Esophagus squamous epithelium (tissue), 5 donors: ENCODE measurements at places on chromosomes 11 and 22. TPM values are rescaled to one million over a fixed set of nuclear protein-coding genes. Genes with fewer than 3 reads are reported as not detected.

- peaks cover 20% of the 10 kb centered on the region for H3K27me3 ChIP-seq
- no peak overlapping the region for H3K27ac ChIP-seq
- no peaks in the 10 kb centered on the region for H3K4me1 ChIP-seq
Observed at GRCh38 chr11:3203221-3204043, 15.2 kb downstream of the MRGPRG start.

GRCh38 chr11:113329725-113330124, 15.3 kb downstream of the TTC12 start:
- no peaks in the 10 kb centered on the region for H3K27me3 ChIP-seq
- no peak overlapping the region for H3K4me3 ChIP-seq
- no peak for DNase-seq
- H3K36me3 ChIP-seq = no peaks in the 10 kb centered on the region
- H3K27ac ChIP-seq = no peak overlapping the region

GRCh38 chr11:84581083-84581482, 1046.1 kb downstream of the DLG2 start:
- H3K27me3 ChIP-seq = no peaks in the 10 kb centered on the region
- H3K27ac ChIP-seq = no peak overlapping the region
- H3K4me1 ChIP-seq = no peaks in the 10 kb centered on the region
- H3K36me3 ChIP-seq = no peaks in the 10 kb centered on the region
- no peak for DNase-seq
- no peak overlapping the region for H3K4me3 ChIP-seq

- H3K27me3 ChIP-seq = no peaks in the 10 kb centered on the region
- no peaks in the 10 kb centered on the region for H3K4me1 ChIP-seq
- no peak overlapping the region for H3K4me3 ChIP-seq
- H3K36me3 ChIP-seq = no peaks in the 10 kb centered on the region
Observed at GRCh38 chr11:57263351-57263750, 26.3 kb upstream of the APLNR start.

Gene UPK3A
- not detected for total RNA-seq

Gene EFCAB6
- total RNA-seq = 1.5 TPM

GRCh38 chr11:73221996-73222395, 3.9 kb downstream of the P2RY2 start:
- no peak overlapping the region for H3K4me3 ChIP-seq
- no peaks in the 10 kb centered on the region for H3K36me3 ChIP-seq
- peaks cover 20% of the 10 kb centered on the region for H3K27me3 ChIP-seq
- DNase-seq = no peak

DNA sequence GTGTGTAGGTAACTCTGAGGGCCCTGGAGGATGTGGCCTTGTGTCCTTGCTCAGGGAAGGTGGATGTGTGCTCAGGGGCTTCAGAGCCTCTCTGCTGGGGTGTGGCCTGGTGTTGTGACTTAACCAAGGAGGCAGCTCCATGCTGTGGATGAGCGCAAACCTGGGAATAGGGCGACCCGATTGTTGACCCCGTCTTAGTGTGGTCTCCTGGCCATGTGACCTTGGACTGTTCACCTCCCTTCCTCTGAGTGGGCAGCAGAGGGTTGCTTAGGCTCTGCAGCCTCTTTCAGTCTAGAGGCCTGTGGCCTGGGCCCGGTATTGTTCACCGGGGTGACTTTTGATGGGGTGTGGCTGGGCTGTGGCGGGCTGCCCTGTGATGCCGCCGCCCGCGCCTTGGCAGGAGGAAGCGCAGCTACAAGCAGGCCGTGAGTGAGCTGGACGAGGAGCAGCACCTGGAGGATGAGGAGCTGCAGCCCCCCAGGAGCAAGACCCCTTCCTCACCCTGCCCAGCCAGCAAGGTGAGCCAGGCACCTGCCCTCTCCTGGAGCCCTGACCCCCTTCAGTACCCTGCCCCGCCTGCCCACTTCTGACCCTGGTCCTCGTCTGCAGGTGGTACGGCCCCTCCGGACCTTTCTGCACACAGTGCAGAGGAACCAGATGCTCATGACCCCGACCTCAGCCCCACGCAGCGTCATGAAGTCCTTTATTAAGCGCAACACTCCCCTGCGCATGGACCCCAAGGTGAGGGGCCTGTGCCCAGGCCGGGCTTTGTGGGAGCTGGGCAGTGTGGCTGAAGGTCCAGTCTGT, 16.7 kb downstream of the INCENP start:
- peaks cover 16% of the 10 kb centered on the region for H3K36me3 ChIP-seq
- H3K27me3 ChIP-seq = no peaks in the 10 kb centered on the region
- no peak overlapping the region for H3K4me3 ChIP-seq

DNA sequence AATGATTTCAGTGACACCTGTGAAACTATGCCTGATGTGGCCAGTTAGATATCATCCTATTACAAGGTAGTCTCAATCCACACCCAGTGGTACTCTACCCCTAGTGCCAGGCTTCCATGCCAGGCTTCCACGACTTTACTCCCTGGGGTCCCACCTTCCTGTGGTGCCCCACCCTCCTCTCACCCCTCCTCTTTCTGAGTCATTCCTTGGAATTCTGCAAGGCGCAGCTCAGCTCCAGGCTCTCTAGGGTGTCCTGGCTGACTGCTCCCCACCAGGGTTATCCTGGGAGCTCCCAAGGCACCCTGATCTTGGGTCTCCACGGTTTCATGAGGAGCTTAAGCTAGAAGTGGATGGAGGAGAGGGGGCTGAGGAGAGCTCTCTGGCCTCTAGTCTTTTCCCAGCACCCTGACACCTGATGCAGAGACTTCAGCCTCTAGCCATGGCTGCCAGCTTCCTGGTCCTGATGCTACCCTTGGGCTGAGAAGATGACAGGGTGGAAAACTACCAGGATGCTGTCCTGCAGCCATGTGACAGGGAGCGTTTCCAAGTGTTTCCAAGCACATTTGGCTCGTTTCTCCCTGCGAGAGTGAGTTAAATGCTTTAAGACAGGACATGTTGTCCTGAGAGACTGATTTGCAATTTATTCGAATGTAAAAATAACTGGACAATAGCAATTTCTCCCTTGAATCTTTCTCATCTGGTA, 1461.2 kb downstream of the TBC1D22A start:
- H3K4me3 ChIP-seq = no peak overlapping the region
- DNase-seq = no peak
- no peaks in the 10 kb centered on the region for H3K27me3 ChIP-seq
- H3K27ac ChIP-seq = no peak overlapping the region
- H3K36me3 ChIP-seq = no peaks in the 10 kb centered on the region
- H3K4me1 ChIP-seq = no peaks in the 10 kb centered on the region

DNA sequence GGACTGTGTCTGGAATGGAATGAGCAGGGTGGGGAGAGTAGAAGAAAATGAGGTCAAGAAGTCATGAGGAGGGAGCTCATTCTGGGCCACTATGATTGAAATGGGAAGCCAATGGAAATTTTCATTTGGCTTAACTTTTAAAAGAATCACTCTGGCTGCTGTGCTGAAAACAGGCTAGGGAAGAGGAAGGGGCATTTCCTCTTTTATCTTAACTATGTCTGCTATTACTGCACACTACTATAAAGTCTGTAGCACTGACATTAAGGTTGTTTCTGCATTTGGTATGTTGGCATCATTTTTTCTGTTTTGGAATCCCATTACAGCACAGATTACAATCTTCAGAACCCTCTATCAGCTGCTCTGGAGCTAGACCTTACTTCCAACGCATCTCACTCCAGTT, 8.2 kb downstream of the PATL1 start:
- DNase-seq = no peak
- peaks cover 52% of the 10 kb centered on the region for H3K36me3 ChIP-seq
- H3K27me3 ChIP-seq = no peaks in the 10 kb centered on the region

DNA sequence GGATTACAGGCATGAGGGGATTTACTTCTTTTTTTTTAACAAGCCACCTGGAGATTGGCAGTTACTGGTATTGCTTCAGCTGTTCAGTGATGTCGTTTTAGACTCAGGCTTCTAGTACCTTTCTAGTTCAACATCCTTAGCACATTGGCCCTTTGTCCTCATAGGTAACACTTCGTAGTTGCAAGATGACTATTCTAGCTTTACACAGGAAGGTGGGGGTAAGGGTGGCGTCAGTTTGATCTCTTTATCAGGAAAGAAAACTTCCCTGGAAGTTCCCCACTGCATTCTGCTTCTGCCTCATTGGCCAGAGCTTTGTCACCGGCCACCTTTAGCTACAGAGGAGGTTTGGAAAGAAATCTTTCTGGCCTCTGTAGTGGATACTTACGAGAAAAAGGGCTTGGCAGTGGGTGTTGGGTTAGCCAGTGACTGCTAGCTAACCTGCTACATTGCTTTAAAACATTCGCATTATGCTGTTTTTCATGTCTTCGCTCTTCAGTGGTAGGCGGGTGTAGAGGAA, 40.7 kb downstream of the SFI1 start:
- H3K27me3 ChIP-seq = no peaks in the 10 kb centered on the region
- no peak for DNase-seq
- H3K36me3 ChIP-seq = no peaks in the 10 kb centered on the region

DNA sequence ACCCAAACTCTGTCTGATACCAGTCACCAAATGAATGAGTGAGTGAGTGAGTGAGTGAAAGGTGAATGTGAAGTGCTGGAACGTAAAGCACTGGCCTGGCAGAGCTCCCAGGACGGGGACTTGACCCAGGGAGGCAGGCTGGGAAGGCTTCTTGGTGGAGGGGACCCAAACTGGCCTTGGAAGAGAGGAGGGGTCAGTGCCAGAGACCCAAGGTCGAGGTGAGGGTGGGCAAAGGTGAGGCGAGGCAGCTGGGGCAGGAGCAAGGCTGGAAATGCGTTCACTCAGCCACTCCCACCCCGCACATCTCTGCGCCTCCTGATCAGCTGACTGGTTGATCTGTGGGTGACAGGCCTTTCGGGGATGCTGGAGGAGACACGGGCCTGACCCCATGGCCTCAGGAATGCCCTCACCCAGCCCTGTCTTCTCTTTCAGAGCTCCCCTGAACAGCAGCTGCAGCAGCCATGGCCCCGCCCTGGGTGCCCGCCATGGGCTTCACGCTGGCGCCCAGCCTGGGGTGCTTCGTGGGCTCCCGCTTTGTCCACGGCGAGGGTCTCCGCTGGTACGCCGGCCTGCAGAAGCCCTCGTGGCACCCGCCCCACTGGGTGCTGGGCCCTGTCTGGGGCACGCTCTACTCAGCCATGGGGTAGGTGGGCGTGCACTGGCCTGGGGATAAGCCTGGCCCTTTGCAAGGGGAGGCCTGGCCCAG, 7.6 kb downstream of the TSPO start:
- no peak overlapping the region for H3K4me3 ChIP-seq
- H3K27me3 ChIP-seq = no peaks in the 10 kb centered on the region
- DNase-seq = no peak
- peaks cover 98% of the 10 kb centered on the region for H3K4me1 ChIP-seq

DNA sequence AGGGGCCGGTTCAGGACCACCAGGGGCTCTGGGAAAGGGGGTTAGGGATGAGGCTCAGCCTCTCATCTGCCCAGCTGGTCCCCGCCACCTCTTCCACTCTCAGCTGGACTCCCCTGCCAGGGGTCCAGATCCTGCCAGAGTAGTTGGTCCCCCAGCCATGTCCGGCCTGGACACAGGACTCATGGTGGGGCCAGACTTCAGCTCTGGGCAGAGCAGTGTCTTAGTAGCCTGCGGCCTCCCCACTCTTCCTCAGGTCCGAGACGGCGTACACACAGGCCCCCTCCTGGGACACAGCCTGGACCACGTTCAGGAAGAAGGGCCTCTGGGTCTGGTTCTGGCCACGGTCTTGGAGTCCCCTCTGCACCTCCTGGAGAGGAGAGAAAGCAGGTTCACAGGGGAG, 25.1 kb downstream of the GGT5 start:
- no peak overlapping the region for H3K27ac ChIP-seq
- no peaks in the 10 kb centered on the region for H3K4me1 ChIP-seq
- H3K36me3 ChIP-seq = peaks cover under 1% of the 10 kb centered on the region
- no peak for DNase-seq

DNA sequence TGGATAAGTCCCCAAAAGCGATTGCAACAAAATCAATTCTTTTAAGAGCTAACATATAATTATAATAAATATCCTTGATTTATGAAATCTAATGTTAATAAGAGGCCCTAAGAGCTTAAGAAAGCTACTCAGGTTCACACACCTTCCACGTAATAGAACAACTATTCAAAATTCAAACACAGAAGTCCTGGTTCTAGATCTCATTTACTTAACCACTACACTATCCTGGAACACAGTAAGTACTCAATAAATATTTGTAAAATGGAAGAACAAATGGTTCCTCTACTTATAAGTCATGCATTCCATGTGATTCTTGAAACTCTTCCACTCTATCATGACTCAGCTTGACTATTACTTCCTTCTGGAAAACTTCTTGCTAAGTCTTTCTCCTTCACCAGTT, 268.2 kb downstream of the FAM181B start:
- no peak overlapping the region for H3K4me3 ChIP-seq
- H3K27me3 ChIP-seq = no peaks in the 10 kb centered on the region
- H3K27ac ChIP-seq = no peak overlapping the region
- DNase-seq = no peak
- no peaks in the 10 kb centered on the region for H3K4me1 ChIP-seq

GRCh38 chr11:7484131-7484530, 1.2 kb upstream of the OLFML1 start:
- no peaks in the 10 kb centered on the region for H3K4me1 ChIP-seq
- no peak overlapping the region for H3K27ac ChIP-seq
- H3K36me3 ChIP-seq = no peaks in the 10 kb centered on the region
- H3K27me3 ChIP-seq = no peaks in the 10 kb centered on the region

- H3K27me3 ChIP-seq = no peaks in the 10 kb centered on the region
- no peaks in the 10 kb centered on the region for H3K36me3 ChIP-seq
- no peaks in the 10 kb centered on the region for H3K4me1 ChIP-seq
- H3K27ac ChIP-seq = no peak overlapping the region
- H3K4me3 ChIP-seq = no peak overlapping the region
Observed at GRCh38 chr11:38517991-38518390, 1920.0 kb upstream of the RAG2 start.

- H3K27me3 ChIP-seq = peaks cover 31% of the 10 kb centered on the region
- no peak for DNase-seq
- no peak overlapping the region for H3K4me3 ChIP-seq
- H3K36me3 ChIP-seq = no peaks in the 10 kb centered on the region
Observed at GRCh38 chr11:119795231-119795630, 66.2 kb upstream of the NECTIN1 start.

DNA sequence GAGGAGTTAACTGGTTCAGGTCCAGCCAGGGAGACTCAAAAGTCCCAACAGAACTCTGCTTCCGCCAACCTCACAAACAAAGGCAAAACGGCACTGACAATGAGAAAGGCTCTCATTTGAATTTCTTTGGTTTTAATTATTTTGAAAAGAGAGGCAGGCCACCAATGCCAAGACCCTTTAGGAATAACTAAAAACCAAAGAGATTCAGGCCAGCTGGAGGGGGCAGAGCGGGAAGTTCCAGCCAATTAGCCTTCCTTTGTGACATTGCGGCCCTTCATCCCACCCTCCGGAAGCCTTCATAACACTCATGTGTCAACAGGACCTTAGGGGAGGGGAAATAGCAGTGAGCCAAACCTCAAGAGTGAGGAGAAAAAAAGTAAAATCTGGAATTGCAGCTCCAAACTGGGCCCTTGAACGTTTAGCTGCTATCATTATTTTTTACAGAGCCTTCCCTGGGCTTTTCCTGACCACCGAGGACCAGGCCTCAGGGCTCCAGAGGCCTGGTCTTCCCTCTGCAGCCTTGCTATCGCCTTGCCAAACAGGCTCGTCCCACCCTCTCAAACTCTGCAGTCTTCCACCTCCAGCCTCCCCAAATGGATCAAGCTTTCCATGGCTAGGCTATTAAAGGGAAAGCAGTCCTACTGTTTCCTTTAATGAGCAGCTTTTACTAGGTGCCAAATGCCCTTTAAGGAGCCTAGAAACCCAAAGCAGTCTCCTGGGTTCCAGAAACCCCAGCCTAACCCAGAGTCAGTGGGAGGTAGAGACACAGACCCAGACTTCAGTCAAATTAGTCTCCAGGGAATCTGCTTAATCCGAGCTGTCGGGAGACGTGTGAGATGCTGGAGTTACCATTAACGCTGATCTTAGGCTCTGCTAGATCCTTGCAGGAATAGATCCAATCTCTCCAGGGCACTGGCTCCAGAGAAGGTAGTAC, 114.2 kb downstream of the CCDC34 start:
- H3K4me3 ChIP-seq = no peak overlapping the region
- no peak overlapping the region for H3K27ac ChIP-seq
- no peaks in the 10 kb centered on the region for H3K27me3 ChIP-seq
- no peaks in the 10 kb centered on the region for H3K36me3 ChIP-seq
